ENCODE measurements at places on chromosomes 7 and 10. TPM values are rescaled to one million over a fixed set of nuclear protein-coding genes. Genes with fewer than 3 reads are reported as not detected.

The NAT16 gene
- polyA plus RNA-seq = not detected

DNA sequence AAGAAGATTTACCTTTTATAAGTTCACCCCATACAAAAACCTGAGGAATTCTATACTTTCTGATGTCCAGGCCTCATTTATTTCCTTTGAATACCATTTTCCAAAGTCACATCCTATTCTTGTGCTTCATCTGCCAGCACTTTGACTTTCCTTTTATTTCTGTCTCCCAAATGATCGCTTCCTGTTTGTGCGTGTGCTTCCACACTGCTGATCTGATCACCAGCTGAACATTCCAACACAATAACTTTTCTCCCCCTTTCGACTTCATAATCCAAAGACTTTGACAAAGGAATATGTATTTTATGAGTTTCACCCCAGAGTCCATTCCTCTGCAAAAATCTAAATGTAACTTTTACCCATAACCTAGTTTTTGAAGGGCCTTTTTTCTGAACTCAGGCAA lies 3.1 kb downstream of the ELAPOR2 start:
- no peaks in the 10 kb centered on the region for H3K36me3 ChIP-seq
- DNase-seq = no peak

GRCh38 chr7:28854750-28855074 lies 103.4 kb downstream of the TRIL start:
- H3K4me1 ChIP-seq = peaks cover 11% of the 10 kb centered on the region
- H3K27ac ChIP-seq = no peak overlapping the region
- no peak overlapping the region for H3K4me3 ChIP-seq
- H3K36me3 ChIP-seq = no peaks in the 10 kb centered on the region

- H3K36me3 ChIP-seq = no peaks in the 10 kb centered on the region
- DNase-seq = no peak
- H3K4me1 ChIP-seq = peaks cover 23% of the 10 kb centered on the region
Observed at GRCh38 chr10:23436983-23437382, 1.9 kb upstream of the OTUD1 start.

DNA sequence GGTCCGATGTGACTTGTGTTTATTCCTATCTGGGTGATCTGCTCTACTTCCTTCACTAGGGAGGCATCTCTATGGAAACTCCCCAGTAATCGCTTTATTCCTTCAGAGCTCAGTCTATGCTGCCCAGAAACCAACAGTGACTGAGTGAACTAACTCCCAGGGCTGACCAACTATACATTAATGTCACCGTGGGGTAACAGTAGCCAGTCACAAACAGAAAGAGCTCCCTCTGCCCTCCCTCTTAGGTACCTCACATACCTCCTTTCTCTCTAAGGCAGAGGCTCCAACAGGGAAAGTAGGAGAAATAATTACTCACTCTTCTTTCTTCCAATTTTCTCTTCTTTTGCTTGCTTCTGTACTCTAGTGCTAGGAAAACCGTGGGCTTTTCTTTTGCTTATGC lies 855.0 kb downstream of the REEP3 start:
- H3K4me1 ChIP-seq = no peaks in the 10 kb centered on the region
- H3K4me3 ChIP-seq = no peak overlapping the region
- H3K27me3 ChIP-seq = no peaks in the 10 kb centered on the region
- H3K36me3 ChIP-seq = no peaks in the 10 kb centered on the region

- no peaks in the 10 kb centered on the region for H3K4me1 ChIP-seq
- H3K36me3 ChIP-seq = no peaks in the 10 kb centered on the region
- H3K27me3 ChIP-seq = no peaks in the 10 kb centered on the region
- DNase-seq = no peak
Observed at GRCh38 chr7:32263611-32264010, 193.4 kb upstream of the PDE1C start.

DNA sequence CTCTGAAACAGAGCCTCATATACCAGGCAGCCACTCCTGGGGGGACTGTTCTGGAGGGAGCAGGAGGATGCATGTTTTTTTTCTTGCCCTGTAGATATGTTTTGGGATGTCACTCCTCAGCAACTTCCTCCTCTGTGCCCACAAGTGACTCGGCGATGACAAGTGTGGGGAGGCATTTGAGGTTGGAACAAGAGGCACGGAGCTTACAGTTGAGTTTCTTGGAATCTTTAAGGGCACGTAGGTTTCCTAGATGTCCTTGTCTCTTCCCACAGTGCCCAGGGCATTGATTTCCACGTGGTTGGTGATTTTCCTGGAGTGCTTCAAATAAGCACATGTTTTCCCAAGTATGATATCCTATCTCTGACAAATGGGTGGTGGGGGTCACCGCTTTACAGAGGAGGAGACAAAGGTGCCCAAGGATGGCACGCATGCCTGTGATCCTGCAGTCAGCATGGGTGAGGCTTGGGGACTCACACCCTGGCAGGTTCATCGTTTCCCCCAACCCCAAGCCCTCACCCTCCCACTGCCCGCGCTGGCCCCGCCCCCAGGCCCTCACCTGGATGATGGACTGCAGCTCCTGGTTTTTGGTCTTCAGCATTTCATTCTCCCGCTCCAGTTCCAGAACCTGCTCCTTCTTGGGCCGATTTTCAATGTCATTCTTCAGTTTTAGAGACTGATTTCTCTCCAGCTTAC lies 95.2 kb upstream of the GNA12 start:
- H3K36me3 ChIP-seq = peaks cover 95% of the 10 kb centered on the region
- no peaks in the 10 kb centered on the region for H3K4me1 ChIP-seq
- no peaks in the 10 kb centered on the region for H3K27me3 ChIP-seq
- no peak for DNase-seq
- no peak overlapping the region for H3K4me3 ChIP-seq
